AG08395 (cell line): ENCODE measurements at places on chromosomes 5 and 9.
A peak's percentile ranks its signal among the peaks of the same experiment; 100 is the strongest.

GRCh38 chr9:75687359-75687953 is 203.0 kb upstream of the PCSK5 start:
- DNase-seq: no peak

DNA sequence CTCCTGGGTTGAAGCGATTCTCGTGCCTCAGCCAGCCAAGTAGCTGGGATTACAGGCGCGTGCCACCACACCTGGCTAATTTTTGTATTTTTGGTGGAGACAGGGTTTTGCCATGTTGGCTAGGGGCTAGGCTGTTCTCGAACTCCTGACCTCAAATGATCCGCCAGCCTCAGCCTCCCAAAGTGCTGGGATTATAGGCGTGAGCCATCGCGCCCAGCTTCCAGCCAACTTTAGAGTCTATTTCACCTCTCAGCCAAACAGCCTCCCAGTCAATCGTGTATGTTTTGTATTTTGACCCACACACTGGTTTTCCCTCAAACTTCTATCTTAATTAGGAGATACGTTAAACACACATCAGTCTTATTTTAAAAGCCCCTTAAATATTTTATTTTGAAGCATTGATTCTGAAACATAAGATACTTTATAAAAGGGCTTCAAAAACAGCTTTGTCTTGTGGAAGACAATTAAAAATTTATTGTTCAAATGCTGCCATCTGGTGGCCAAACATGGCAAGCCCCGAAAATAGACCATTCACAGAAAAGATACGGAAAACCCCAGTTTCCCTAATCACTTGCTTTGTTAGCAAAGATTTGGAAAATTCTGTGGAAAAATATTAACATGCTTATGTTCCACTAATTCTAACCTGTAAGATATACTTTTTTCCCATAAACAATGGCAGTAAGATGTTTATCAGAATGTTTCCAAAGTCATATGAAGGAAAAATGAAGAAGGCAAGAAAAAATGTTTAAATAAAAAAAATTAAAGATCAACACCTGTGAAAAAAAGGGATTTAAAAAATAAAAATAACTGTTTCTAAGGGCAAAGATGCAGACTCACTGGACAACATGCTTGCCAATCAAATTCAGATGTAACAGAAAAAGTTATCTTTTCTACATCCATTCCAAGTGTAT is 33.1 kb downstream of the APTX start:
- peak; percentile 56 for DNase-seq

DNA sequence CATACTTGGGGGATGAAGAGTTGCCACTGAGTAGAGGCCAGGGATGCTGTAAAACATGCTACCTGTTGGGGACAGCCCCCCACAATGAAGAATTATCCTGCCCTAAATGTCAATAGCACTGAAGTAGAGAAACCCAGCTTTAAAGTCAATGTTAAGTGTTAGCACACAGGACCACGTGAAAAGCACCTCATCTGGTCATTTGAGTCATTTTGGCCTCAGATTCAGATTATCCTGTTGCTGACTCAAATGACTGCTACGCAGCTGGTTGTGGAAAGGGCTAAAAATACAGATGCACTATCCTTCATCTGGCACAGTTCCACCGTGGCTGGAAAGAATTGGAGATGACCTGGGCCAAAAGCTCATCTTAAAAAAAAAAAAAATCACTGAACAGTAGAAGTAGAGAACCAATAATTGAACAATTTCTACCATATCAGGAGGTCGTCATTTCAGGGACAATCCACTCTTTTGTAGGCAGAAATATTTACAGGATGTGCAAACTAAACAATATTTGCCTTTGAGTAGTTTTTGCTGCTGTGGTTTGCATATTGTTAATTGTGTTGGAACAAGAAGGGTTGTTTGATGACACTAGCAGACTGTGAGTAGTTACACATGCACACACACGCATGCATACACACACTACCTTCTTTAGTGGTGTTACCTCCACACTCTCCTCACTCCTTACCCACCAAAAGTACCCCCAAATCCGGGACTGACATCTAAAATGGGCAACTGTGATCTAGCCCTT is 195.3 kb upstream of the KLF9 start:
- peak; percentile 94 for DNase-seq

DNA sequence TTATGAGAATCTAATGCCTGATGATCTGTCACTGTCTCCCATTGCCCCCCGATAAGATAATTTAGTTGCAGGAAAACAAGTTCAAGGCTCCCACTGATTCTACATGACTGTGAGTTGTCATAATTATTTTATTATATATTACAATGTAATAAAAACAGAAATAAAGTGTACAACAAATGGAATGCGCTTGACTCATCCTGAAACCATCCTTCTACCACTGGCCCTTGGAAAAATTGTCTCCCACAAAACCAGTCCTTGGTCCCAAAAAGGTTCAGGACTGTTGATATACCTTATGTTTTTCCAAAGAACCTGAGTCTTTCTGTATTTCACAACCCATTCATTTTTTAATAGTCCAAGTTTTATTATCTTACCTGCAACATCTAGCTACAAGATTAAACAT is 403.5 kb downstream of the TAF11L14 start:
- no peak for DNase-seq

DNA sequence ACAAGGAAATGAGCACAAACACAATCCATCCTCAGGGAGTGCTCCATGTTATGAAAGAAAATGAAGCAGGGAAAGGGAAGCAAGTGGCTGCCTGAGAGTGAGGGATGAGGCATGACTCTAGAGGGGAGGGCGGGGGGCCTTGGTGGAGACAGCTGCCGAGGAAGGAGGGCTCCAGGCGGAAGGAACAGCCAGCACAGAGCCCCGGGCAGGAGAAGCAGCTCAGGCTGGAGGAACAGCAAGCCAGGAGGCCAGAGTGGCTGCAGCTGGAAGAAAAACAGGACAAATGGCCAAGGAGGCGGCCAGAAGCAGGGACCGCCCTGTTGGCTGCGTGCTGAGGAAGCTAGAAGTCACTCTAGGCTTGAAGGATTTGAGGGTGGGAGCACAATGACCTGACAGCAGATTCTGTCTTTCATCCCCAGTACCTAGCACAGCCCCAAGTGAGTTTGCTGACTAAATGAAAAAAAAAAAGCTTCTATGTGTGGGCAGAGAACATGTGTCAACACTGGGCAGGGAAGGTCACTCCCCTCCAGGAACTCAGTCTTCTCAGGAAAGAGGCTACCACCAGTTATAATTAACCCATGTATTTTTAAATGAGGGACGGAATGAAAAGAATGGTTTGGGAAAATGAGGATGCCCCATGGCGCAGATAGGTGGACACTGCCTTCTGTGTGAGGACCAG is 142.8 kb downstream of the DCP2 start:
- peak; percentile 7 for DNase-seq

GRCh38 chr9:84379740-84380139 is 39.2 kb upstream of the SLC28A3 start:
- DNase-seq: peak; percentile 38

- no peak for DNase-seq
Measured at GRCh38 chr9:126411948-126412284, 85.3 kb downstream of the MVB12B start.

DNA sequence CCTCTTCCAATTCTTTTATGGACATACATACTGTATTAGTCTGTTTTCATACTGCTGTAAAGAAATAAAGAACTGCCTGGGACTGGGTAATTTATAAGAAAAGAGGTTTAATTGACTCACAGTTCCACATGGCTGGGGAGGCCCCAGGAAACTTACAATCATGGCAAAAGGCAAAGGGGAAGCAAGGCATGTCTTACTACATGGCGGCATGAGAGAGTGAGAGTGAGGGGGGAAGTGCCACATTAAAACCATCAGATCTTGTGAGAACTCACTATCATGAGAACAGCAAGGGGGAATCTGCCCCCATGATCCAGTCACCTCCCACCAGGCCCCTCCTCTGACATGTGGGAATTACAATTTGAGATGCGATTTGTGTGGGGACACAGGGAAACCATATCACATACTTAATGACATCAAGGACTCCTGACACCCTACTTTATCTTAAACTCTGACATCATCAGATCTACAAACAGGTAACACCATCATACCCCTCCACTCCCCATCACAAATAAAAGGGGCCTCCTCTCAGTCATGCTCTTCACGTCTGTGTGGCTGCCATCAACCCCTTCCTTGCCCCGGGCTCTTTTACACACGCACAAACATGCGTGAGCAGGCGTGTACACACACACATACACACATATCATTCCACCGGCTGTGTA is 9.7 kb downstream of the ANKRD33B start:
- DNase-seq: no peak

GRCh38 chr9:103615994-103616393 is 478.1 kb upstream of the SMC2 start:
- DNase-seq: no peak

DNA sequence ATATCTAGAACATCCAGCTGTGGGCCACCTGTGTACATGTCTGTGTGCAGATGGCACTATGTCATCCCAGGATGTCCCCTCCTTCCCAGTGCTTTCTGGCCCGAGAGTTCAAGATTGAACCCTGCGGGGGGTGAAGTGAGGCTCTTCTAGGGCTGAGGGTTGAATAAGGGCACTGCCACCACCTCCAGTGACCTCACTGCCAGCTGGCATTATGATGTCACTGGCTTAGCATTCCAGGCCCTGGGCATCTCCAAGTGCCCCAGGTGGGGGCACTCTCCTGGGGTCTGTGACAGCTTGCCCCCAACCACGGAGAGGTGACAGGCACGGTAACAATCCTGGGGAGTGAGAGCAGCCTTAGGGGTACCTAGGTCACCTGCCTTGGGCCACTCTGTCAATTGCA is 27.1 kb downstream of the CXXC5 start:
- no peak for DNase-seq

DNA sequence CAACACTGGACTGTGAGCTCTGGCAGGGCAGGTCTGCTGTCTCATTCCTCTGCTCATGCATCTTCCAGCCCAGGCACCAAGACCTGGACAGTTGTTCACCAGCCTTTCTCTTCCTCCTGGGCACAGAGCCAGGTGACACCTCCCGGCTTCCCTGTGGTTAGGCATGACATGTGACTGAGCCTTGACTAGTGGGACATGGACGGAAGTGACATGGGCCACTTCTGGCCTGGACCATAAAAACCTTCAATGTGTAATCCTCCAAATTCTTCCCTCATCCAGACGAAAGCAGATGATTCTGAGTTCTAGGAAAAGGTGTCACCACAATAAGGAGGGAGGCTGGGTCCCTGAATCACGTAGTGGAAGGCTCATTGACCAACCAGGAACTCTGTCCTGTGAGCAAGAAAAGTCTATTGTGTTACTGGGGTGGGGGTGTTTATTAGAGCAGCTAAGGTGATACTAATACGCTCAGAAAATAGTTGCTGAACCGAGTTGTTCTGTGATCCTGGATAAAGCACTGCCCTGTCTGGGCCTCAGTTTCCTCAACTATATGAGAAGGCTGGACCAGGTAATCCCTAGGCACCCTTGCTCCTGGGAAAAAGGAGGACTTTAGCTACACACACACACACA is 26.6 kb upstream of the CRB2 start:
- DNase-seq: no peak

DNA sequence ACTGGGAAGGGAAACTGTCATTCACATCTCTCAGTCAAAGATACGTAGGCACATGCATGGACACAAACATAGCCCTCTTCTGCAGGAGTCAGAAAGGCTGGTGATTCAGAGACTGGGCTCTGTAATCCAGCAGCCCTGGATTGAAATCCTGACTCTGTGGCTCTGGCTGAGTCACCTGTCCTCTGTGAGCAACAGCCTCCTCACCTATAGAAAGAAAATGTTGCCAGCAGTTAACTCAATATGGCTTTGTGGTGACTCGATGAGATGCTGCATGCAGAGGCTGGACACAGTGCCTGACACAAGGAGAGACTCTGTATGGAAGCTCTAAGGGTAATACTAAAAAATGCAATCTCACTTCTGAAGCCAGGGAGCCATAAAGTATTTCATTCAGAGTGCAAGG is 23.9 kb upstream of the CDKN2AIPNL start:
- DNase-seq: peak; percentile 42

DNA sequence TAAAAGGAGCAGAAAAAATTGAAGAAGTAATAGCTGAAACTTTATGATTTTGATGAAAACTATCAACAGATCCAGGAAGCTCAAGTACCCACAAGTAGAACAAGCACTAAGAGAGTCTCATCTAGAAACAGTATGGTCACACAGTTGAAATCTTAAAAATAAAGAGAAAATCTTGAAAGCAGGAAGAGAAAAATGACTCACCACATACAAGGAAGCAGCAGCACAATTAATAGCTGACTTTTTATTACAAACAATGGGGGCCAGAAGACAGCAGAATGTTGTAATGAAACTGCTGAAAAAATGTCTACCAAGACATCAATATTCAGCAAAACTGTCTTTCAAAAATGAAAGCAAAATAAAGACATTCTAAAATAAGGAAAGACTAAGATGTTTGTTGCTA is 1108.3 kb upstream of the DMAC1 start:
- no peak for DNase-seq

- peak; percentile 9 for DNase-seq
Measured at GRCh38 chr9:84059936-84060335, 79.3 kb downstream of the RMI1 start.

- no peak for DNase-seq
Measured at GRCh38 chr9:20481437-20481836, 140.9 kb downstream of the MLLT3 start.

- DNase-seq: no peak
Measured at GRCh38 chr9:37700900-37701299, 50.1 kb downstream of the FRMPD1 start.

- no peak for DNase-seq
Measured at GRCh38 chr5:142797420-142797819, 27.2 kb downstream of the ARHGAP26 start.

DNA sequence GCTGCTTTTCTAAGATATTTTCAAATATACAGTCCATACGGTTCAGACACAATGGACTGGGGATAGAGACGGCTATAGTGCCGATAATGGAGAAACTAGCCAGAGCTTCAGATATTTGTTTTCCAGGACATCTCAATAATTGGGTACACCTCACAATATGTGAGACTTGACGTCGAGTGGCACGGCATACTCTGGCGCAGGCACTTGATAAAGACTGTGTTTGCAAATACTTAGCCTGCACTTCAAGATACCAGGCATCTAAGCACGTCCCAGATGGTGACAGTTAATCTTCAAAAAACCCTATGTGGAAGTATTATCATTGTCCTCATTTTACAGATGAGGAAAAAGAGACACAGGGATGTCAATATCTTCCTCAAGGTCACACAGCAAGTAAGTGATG is 48.5 kb downstream of the SEMA5A start:
- no peak for DNase-seq

- no peak for DNase-seq
Measured at GRCh38 chr5:68037546-68037945, 178.0 kb upstream of the PIK3R1 start.

DNA sequence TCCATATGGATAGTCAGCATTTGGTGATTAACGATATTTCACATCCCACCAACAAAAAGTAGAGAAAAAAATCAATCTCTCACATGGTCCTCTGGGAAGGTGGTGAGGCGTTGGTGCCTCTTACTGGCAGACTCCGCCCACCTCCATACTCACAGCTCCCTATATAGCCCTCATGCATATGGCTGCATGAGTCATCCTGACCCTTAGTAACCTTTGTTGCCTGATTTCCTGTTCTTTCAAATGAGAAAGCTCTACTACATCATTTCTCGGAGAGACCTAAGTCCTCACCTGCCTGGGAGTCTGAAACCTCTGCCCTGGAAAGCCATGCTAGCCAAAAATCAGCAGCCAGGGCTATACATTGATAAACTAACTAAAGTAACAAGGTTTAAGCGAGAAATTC is 33.3 kb upstream of the ABCA1 start:
- DNase-seq: no peak
